ENCODE measurements at places on chromosomes 5 and 9.

DNA sequence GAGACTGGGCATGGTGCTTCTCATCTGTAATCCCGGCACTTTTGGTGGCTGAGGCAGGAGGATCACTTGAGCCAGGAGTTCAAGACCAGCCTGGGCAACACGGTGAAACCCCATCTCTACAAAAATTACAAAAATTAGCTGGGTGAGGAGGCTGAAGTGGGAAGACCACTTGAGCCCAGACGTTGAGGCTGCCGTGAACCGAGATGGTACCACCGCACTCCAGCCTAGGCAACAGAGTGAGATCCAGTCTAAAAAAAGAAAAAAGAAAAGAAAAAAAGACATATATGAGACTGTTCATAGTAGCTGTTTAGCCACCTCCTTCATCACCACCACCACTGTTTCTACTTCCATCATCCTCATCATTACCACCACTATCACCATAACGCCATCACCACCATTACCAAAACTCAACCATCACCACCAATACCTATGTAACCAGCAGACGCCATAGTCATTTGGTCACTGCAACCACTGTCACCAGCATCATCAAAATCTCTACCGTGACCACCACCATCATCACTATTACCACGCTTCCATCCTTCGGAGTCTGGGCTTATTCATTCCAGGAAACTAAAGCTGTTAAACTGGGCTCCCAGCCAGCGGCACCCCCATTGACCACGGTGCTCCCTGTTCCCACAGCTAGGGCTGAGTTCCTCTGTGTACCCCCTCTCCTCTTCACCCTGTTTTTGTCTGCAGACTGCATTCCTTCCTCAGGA lies 8.4 kb upstream of the KIF12 start:
- DNase-seq = no peak

DNA sequence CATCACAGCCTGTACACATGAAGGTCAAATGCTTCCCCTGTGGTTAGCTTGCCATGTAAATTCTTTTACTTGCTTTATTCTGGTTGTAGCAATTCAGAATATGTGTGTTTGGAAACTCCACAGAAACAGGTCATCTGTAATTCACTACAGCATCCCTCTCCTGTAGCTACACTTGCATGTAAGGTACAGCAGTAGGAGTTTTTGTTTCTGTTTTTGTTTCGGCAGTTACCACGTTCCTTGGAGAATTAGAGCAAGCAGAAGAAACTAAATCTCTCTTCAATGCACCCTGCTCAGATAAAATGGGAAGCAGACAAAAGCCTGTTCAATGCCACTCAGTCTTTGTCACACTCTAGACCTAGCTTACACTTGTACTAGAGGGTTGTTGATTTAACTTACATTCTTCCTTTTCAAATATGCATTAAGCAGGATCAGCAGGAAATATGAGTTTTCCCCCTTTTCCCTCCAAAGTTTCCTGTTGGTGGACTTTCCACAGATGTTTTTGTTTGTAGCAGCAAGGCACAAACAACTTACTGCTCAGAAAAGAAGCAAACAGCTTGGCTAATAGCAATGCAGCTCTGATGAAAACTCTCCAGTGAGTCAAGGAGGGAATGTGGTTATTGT lies 80.9 kb downstream of the YIPF5 start:
- no peak for DNase-seq

GRCh38 chr5:131693894-131694293 lies 58.9 kb upstream of the RAPGEF6 start:
- no peak for DNase-seq

- DNase-seq = no peak
Measured at GRCh38 chr5:151459680-151460324, 12.4 kb downstream of the SLC36A1 start.

- DNase-seq = no peak
Measured at GRCh38 chr5:57552033-57552432, 69.4 kb upstream of the ACTBL2 start.

- DNase-seq = no peak
Measured at GRCh38 chr9:89711866-89712265, 107.1 kb downstream of the GADD45G start.

GRCh38 chr5:107300721-107301327 lies 369.9 kb downstream of the EFNA5 start:
- DNase-seq = no peak

- no peak for DNase-seq
Measured at GRCh38 chr9:120894321-120895148, 17.5 kb upstream of the PHF19 start.

DNA sequence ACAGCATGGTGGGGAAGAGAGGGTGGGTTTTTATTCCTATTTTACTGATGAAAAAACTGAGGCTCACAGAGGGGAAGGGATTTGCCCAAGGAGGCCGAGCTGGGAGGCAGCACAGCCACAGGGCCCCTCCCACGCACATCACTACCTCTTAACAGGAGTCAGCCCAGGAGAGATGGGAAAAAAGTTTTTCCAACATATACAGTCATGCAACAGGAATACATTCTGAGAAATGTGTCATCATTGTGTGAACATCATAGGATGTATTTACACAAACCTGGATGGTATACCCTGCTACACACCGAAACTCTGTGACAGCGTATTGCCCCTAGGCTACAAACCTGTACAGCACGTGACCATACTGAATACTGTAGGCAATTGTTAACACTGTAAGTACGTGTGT lies 11.6 kb downstream of the TRAF1 start:
- no peak for DNase-seq

- DNase-seq = no peak
Measured at GRCh38 chr9:109010746-109011145, 2.6 kb downstream of the CTNNAL1 start.

GRCh38 chr5:163894645-163895044 lies 389.2 kb downstream of the MAT2B start:
- DNase-seq = no peak

DNA sequence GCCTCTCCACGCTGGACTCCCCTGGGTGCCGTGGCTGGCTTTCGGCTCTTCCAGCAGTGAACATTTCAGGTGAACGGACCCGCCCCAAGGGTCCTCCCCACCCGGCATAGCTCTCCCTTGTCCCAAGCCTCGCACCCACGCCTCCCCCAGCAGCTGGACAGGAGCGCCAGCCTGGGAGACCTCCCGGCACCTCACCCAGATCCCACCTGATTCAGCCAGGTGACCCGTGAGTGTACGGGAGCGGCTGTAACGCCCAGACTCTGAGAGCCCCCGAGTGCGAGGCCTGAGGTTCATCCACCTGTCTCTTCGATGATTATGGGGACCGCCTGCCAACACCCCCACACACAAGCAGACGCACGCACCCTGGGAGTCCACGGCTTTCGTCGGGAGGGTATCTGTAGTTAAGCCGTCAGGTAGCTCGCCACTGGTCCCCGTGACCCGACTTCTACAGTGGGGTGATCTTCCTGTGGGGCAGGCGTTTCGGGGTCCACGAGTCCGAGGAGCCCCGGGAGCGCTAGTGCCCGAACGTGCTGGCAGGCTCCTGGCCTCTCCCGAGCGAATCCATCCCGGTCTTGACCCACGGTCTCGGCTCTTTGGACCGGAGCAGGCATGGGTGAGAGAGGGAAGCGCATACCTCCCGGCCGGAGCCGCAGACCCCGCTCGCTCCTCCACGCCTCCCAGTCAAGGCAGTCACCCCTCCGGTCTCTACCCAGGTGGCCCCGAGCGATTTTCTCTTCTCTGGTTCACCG lies 14.9 kb downstream of the TRIM7 start:
- no peak for DNase-seq

DNA sequence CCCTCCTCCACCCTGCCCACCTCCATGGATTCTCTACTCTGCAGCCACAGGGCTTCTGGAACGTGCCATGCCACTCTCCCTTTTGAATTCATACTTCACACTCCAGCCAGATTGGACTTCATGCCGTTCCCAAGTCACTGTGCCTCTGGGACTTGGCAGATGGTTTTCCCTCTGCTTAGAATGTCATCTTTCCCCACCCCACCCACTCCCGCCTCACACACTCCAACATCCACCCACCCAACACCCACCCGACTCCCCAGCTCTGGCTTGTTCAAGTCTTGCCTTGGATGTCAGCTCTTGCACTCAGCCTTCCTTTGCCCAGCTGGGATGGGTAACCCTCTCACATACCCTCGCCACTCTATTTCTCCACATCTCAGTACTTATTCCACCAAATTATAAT lies 142.1 kb upstream of the DHFR start:
- no peak for DNase-seq

GRCh38 chr9:113261917-113262671 lies 13.3 kb downstream of the CDC26 start:
- DNase-seq = no peak

- DNase-seq = no peak
Measured at GRCh38 chr9:126733005-126733404, 71.8 kb upstream of the ZBTB43 start.

DNA sequence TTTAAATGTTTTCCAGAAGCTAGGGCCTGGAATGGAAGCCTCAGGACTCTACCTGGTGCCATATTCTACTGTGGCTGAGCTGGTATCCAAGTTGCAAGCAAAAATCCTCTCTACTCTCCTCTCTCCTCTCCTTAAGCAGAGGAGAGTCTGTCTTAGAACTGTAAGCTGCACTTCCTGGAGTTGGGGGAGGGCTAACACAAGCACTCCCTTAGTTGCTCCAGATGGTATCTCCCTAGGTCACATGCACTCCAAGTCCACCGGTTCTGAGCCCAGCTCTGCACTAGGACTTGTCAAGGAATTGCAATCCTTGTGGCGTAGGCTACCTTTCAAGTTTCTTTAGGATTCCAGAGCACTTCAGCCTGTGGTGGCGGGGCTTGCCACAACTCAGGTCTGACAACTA lies 513.9 kb upstream of the RGMB start:
- no peak for DNase-seq

GRCh38 chr5:137679195-137679594 lies 56.7 kb downstream of the KLHL3 start:
- no peak for DNase-seq

GRCh38 chr5:60677850-60678664 lies 21.9 kb downstream of the DEPDC1B start:
- DNase-seq = no peak

- DNase-seq = no peak
Measured at GRCh38 chr9:129677456-129677855, 12.0 kb downstream of the PRRX2 start.

GRCh38 chr5:86679949-86680348 lies 62.2 kb downstream of the COX7C start:
- DNase-seq = no peak

GRCh38 chr9:104082168-104082567 lies 11.9 kb upstream of the SMC2 start:
- no peak for DNase-seq

GRCh38 chr9:13805546-13805945 lies 508.4 kb downstream of the NFIB start:
- no peak for DNase-seq

DNA sequence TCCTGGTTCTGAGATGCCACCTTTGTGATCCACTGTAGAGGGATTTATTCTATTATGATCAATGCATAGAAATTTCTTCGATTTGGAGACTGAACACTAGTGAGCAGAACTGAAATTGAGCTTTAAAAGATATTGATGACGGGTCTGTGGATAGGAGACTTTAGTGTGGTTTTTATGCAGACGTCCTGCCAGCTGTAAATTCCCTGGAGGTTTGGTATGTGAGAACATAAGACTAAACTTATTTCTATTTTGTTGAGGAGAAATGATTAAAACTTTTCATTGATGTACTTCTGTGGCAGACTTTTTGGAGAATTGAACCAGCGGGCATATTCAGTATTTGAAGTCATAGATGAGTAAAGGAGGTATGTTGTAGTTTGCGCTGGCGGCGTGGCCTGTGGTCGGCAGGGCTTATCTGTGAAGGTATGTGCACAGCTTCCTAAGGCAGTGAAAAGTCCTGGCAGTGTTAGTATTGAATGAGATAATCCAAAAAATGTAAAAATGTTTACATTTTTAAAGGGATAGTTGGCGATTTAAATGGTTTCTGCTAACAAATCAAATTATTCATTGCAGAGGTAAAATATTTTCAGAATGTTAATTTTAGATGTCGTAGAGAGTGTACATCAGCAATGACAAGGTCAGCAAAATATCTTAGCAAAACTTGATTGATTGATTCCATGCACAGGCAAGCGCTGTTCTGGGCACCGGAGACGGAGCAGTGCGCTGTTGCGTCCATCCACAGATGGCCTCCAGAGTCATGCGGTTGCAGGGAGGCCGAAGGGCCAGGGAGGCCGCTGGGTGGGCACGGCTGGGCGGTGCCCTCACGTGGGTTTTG lies 20.4 kb downstream of the TENT4A start:
- DNase-seq = no peak

- DNase-seq = no peak
Measured at GRCh38 chr9:20376731-20377375, 245.4 kb downstream of the MLLT3 start.

GRCh38 chr9:93669958-93670207 lies 93.5 kb downstream of the PHF2 start:
- no peak for DNase-seq

- no peak for DNase-seq
Measured at GRCh38 chr9:79080536-79080935, 491.2 kb upstream of the TLE4 start.

DNA sequence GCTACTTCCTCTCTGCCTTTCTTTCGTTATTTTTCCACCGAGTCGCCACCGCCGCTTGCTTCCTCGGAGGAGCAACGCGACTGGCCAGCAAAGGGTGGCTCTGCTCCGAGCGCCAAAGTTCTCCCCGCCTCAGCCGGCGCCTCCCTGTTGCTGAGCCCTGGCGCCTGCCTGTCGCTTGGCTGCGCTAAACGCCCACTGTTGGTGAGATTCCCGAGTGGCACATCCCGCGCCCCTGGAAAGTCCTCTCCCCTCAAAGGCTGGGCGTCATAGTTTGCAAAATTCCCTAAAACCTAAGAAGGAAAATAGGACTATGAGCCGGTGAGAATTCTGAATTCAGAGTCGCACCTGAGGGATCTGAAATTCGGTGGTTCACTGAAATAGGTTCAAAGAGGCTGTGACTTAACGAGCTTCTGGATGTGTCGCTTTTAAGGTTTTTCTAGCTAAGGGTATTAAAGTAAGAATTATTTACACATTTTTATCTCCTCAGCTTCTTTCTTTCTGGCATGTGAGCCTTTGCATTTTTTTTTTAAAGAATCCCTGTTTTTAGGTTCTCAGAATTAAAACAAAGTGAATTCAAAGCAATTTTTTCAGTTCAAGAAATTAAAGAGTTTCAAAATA lies at the start of gene GRIN3A:
Gene GRIN3A, minus strand, starts transcription at position 82 of the 618 bp plus-strand sequence. CDS start 668 bp downstream, outside the sequence.
- no peak for DNase-seq

GRCh38 chr5:150085191-150085912 lies 1.0 kb downstream of the CSF1R start:
- no peak for DNase-seq

DNA sequence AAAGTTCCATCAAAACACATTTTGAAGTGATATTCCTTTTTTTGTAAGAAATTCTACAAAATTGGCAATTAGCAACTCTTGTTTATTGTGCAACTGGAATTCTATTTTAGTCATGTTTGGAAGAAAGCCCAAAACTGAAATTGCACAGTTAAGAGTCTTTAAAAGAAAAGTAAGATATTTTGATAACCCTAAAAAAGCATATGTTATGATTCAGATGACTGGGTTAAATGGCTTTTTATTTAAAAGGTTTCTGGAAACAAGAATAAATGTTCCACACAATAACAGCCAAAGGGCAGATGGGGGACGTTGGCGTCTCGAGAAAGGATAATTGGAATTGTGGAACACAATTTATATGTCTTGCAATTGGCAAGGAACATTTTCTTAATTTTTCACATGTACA lies 275.2 kb downstream of the CDH9 start:
- no peak for DNase-seq

- no peak for DNase-seq
Measured at GRCh38 chr5:179874536-179875292, 16.1 kb upstream of the MRNIP start.

- no peak for DNase-seq
Measured at GRCh38 chr9:96854651-96855273, 448 bp upstream of the ZNF782 start.

All from omental fat pad (tissue), 4 donors.